ENCODE measurements at places on chromosomes 2 and 18.
A peak's percentile ranks its signal among the peaks of the same experiment; 100 is the strongest.

GRCh38 chr18:26993568-26993967 is 128.1 kb upstream of the AQP4 start:
- DNase-seq, result no peak

DNA sequence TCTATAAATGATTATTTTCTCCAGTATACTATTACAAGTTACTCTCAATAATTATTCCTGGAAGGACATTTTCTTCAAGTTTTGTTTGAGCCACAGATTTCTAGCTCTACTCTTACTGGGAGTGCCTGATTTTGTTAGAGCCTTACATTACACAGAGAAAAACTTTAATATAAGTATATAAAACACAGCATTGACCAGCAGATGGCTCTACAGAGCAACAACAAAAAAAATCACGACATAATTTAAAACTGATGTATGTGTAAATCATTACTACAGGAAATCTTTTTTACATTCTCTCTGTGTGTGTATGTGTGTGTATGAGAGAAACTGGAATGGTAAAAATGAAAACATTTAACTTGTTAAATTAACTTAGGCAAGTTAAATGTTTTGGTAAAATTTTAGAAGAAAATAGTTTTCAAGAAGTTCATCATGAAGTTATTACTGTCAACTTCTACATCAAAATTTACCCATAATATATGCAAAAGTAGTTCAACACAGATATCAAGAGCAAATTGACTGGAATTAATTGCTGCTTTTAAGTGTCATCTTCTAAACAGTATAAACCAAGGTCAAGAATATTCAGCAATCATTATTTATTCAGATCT is 103.3 kb downstream of the MDH1 start:
- DNase-seq, result no peak

- DNase-seq, result no peak
These were observed 373.3 kb upstream of the RAB12 start for GRCh38 chr18:8235894-8236293.

DNA sequence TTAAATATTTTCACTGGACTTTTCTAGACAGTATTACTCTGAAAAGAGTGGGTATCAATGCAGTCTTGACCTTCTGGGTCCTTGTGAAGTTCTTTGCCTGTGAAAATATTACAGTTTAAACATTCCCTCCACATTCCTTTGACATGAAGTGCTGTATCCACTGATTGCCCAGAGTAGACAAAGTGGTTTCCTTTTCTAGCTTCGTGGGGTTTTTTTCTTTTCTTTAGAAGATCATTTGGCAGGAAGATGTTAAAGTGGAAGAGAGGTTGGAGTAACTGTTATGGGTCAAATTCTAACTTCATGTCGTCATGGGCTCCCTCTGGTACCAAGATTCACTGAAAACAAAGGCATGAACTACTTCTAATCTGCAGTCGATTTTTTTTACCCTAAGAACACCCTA is 496.9 kb downstream of the EPHA4 start:
- DNase-seq, result no peak

- no peak for DNase-seq
These were observed 50.1 kb upstream of the MAPRE2 start for GRCh38 chr18:34991152-34991551.

DNA sequence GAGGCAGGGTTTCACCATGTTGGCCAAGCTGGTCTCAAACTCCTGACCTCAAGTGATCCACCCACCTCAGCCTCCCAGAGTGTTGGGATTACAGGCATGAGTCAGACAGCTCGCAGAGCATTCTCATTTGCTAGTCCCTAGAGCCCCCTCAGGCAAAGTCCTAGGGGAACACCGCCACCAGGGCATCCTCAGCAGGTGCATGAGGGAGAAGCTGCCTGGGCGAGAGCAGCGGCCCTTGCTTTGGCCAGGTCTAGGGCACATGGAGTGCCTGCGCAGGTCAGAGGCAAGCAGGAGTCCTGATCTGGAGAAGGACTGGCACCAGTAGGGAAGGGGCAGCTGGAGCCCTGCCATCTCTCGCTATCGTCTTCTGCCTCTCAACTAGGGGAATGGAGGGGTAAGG is 32.4 kb downstream of the NGEF start:
- no peak for DNase-seq

DNA sequence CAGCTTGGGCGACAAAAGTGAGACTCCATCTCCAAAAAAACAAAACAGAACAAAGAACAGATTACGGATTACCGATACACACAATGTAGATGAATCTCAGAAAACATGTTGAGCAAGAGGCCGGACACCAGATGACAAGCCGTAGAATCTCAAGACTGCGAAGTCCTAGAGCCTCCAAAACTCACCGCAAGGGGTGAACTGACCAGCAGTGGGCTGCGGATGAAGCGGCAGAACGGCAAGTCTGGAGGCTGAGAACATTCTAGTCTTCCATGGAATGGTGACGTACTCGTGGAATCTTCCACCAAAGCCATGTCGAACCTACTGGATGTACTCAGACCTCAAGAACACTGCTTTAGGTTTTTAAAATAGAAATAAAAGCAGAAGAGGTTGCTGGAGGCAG is 198.8 kb downstream of the NDUFA10 start:
- DNase-seq, result peak; percentile 0

DNA sequence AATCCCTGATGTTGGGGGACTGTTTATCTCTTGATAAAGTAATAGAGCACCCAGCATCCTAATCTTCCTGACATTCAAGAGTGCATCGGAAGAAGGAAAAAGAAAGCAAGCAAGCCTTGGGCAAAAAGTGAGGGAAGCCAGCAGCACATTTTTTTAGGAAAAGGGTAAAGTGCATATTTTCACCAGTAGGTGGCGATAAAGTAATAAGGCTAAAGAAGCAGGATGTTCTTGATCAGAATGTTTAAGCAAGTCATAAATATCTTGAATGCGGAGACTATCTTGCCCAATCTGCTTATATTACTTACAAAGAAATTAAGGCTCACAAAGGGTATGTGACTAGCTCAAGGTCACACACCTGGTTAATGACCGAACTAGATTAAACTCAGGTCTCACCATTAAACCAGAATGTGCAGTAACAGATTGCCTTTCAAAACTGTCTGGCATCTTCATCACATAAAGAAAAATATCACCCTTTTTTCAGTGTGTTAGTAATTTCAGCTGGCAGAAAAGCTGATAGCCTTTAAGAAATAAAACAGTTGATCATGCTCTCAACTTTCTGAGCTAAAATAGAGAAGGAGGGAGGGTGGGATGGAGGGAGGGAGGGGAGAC is 83.8 kb downstream of the VIT start:
- no peak for DNase-seq

DNA sequence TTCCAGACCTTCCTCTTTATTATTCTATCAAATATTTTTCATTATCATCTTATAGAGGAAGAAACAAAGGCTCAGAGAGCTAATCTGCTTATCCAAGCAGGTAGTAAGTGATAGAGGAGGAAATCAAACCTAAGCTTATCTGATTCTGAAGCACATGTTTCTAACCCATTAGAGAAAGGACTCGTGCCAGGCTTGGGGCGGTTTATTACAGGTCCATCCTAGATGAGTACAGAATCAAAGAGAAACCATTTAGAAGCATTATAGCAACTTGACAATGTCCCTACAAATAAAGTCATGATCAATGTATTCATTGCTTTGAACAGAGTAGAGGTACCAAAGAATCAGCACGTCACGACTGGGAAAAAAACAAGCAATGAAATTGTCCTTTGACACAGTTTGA is 303.0 kb downstream of the CYRIA start:
- no peak for DNase-seq

DNA sequence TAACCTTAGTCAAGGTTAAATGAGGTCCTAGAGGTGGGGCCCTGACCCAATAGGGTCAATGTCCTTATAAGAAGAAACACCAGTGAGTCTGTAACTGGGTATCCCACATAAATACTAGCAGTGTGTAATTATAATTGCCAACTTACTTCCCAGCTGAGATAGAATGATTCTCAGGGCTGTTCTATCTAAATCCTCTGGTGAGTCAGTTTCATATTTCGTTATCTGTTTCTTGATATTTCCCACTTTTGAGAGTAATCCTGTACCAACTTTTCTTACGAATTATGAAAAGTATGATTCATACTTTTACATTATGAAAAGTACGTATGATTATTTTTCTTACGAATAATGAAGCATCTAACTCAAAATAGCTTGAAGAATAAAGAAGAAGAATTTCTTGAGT is 546.8 kb upstream of the NETO1 start:
- no peak for DNase-seq

DNA sequence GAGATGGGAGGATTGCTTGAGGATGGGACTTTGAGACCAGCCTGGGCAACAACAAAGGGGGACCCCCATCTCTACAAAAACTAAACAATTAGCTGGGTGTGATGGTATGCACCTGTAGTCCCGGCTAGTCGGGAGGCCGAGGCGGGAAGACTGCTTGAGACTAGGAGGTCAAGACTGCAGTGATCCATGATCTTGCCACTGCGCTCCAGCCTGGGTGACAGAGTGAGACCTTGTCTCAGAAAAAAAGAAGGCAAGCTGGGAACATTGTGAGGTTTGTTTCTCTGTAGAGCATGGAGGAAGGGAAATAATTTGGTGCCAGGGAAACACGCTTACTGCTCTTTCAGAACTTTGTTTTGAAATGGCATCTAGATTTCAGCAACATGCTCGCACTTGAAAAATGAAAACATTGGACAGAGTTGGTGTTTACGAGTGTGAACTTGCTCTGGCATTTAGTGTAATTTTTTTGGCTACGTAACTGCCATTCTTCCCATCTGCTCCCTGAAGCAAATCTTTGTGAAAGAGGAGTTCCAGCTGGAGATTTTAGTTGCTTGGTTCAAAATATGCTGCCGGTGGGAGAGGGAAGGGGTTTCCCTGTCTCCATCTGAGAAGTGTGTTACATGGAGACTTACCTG is 125.6 kb upstream of the DLX2 start:
- DNase-seq, result no peak

DNA sequence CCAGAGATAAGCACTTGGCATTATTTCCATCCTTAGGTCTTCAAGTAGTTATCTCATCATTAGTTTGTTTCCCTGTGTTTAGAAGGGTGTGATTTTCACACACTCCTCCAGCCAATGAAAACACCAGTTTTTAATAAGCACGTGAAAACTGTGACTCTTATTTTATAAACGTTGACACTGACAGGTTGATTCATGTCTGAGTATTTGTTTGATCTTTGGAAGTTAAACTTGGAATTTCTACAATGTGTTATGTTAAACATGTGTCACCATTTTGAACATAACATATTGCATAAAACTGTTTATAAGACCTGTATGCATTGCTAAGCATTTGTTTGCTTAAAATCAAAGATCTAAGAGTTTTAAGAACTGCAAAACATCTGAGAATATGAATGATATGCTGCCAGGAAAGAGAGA is 27.6 kb downstream of the SLC40A1 start:
- no peak for DNase-seq

- DNase-seq, result peak; percentile 25
These were observed 69.6 kb downstream of the EML4 start for GRCh38 chr2:42238644-42239288.

DNA sequence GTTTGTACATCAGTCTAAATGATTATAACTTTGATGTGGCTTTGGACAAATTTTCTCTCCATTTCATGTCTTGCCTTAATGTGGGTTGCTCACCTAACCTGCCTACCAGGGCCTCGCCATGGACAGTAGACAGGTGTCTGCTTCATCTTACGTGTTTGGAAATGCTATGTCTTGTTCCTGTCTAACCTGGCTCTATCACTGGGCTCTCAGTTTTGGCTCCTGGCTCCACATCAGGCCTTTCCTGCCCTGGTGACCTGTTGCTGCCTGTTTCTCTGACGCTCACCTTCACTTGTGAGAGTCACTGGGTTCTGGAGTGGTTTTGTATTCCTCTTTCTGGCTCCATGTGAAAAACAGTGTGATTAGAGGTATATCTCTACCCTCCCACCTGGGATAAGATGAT is 65.9 kb downstream of the PHLPP1 start:
- no peak for DNase-seq

DNA sequence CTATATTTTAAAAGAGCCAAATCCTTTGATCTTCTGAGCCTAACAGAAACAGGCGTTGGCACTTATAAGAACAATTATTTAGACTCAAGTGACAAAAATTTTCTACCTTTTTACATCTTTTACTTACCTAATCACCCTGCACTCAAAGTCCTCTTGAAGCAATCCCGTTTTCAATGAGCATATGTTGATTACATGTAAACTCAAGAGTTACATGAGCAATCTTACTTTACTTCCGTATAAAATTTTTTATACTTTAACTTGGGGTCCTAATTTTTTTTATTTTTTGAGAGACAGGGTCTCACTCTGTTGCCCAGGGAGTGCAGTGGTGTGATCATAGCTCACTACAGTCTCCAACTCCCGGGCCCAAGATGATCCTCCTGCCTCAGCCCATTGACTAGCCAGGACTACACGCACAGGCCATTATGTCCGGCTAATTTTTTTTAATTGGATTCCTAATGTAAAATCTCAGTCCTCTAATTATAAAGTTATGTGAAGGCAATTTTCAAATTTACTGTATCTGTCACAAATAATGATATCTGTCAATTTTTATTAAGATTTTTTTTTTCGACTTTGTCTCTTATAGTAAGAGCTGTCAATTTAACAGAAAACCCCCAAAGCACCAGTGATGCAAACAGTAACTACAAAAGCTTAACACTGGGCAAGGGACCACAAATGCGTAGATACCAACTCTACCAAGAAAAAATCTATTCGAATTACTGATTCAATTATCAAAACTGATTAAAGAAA is 19.1 kb upstream of the STPG4 start:
- no peak for DNase-seq

GRCh38 chr18:32446780-32447179 is 23.9 kb downstream of the GAREM1 start:
- no peak for DNase-seq

GRCh38 chr2:239462671-239463506 is 62.1 kb upstream of the HDAC4 start:
- DNase-seq, result no peak

DNA sequence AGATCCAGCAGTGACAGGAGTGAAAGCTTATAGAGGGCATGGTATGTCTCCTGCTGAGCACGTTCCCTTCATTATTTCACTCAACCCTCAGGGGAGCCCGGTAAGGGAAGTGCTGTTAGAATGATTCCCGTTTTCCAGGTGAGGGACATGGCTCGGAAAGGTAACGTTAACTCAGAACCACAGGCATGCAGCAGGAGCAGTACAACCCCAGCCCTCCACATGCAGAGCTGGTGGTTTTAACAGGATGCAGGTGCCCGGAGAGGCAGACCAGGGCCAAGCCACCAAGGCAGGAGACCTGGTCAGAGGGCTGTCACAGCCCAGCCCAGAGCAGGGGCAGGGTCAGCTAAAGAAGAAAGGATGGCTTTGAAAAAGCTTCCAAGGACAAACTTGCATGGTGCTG is 268.5 kb downstream of the SH3BP4 start:
- DNase-seq, result no peak

- no peak for DNase-seq
These were observed 528 bp upstream of the ATG16L1 start for GRCh38 chr2:233250985-233251305.

All from head of caudate nucleus (tissue), 42 donors.